ENCODE measurements at places on chromosomes 2 and 18. TPM values are rescaled to one million over a fixed set of nuclear protein-coding genes. Genes with fewer than 3 reads are reported as not detected.

Gene CERKL
- total RNA-seq: 0.21 TPM

Gene TUBB8B
- not detected for total RNA-seq

Gene CYB5A
- 3.8 TPM for total RNA-seq

Gene C18orf63
- not detected for total RNA-seq

Gene HADHA
- 116 TPM for total RNA-seq

Gene KRTCAP3
- total RNA-seq: 0.52 TPM

Gene PLA2R1
- total RNA-seq: not detected

Gene TUBA3E
- not detected for total RNA-seq

Gene IKZF2
- total RNA-seq: 12.6 TPM

Gene SPEG
- total RNA-seq: 2.4 TPM

Gene UBXN2A
- 16.7 TPM for total RNA-seq

Gene SERPINB2
- 143 TPM for total RNA-seq

Gene MEP1B
- total RNA-seq: not detected

Gene DNAH6
- total RNA-seq: 0.31 TPM

Gene NTSR2
- not detected for total RNA-seq

Gene KYNU
- total RNA-seq: 35.9 TPM

Gene MERTK
- 3.7 TPM for total RNA-seq

Gene COLEC12
- total RNA-seq: 0.21 TPM

Gene INHA
- total RNA-seq: not detected

Gene SCTR
- total RNA-seq: not detected

Gene AQP12B
- total RNA-seq: not detected

Gene NEU2
- not detected for total RNA-seq

Gene GATA6
- total RNA-seq: 0.10 TPM

Gene MYL1
- total RNA-seq: not detected

Gene YWHAQ
- 144 TPM for total RNA-seq

Gene DTNB
- 18.3 TPM for total RNA-seq

Gene SOCS6
- 12.0 TPM for total RNA-seq

Gene AFF3
- 21.9 TPM for total RNA-seq

Gene SNTG2
- total RNA-seq: 1.5 TPM

Gene PAX3
- 0.21 TPM for total RNA-seq

Gene AP1S3
- total RNA-seq: 5.4 TPM

Gene STAT4
- 163 TPM for total RNA-seq

Gene CNGA3
- total RNA-seq: not detected

Gene SLC5A7
- total RNA-seq: under 0.01 TPM

Gene SAG
- total RNA-seq: 0.21 TPM

Gene FAM237A
- not detected for total RNA-seq

Gene SERPINB13
- not detected for total RNA-seq

Gene SCYGR1
- not detected for total RNA-seq

Gene KCNJ3
- total RNA-seq: not detected

Gene PSMA8
- 0.42 TPM for total RNA-seq

Gene NXPH2
- not detected for total RNA-seq

Gene SCN9A
- total RNA-seq: 0.63 TPM

Gene CACNB4
- total RNA-seq: 0.84 TPM

Gene POTEI
- total RNA-seq: under 0.01 TPM

Gene UGT1A10
- total RNA-seq: not detected

All from mononuclear cell (primary cell).